ENCODE measurements at places on chromosomes 2 and 18.

GRCh38 chr2:60554646-60555065, 1.2 kb upstream of the BCL11A start:
- no peak for DNase-seq

DNA sequence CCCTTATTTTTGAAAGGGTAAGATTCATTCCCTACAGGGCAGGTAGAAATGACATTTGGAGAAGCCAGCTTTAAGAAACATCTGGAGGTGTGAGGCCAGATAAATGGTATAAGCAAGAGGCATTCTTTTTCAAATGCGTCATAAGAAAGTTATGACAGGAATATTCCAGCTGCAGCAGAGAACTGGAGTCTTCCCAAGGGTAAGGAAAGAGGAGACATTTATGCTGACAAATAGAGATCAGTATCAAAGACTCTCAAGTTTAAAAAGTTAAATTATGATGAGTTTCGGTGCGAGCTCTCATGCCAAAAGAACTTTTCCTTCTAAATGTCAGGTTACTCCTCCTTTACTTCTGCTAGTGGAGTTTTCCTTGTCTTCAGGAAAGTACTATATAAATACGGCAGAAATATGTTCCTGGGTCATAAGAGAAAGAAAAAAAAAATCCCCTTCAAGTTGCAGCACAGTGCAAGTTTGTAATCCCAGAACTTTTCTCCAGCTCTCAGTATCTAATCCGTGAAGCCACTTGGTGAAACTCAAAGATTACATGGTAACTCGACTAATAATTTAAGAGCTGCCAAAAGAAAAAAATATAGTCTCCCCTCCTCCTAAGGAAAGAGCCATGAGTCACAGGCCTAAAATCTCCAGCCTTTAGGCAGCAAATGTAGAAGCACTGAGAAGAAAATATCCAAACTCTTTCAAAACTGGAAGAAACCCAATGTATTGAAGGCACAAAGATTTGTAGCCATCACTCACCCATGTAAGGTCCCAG, 428.1 kb downstream of the MEIS1 start:
- no peak for DNase-seq

DNA sequence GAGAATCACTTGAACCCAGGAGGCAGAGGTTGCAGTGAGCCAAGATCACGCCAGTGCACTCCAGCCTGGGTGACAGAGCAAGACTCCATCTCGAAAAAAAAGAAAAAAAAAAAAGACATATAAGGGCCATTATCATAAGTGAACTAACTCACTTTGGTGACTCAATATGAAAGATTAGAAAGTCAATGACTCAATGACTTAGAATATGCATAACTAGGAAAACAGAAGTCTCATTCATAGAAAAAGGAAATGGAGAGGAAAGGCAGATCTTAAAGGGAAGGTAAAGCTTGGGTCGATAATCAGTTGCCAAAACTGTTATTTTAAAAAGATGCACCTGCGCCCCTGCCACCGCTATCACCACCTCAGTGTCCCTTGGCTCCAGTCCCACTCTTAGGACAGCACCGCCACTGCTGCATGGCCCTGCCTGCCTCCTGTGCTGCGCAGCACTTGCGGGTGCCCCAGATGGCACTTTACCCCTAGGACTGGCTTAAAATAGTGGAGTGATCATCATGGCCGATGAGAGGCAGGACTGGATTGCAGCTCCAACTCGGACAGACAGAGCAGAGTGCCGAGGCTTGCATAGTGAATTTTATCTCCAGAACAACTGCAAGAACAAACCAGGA, 54.7 kb downstream of the INO80D start:
- no peak for DNase-seq

- peak; percentile 24 for DNase-seq
These were observed 2.4 kb upstream of the LDLRAD4 start for GRCh38 chr18:13216092-13216582.

GRCh38 chr2:172181840-172182239, 79.1 kb upstream of the DLX2 start:
- no peak for DNase-seq

DNA sequence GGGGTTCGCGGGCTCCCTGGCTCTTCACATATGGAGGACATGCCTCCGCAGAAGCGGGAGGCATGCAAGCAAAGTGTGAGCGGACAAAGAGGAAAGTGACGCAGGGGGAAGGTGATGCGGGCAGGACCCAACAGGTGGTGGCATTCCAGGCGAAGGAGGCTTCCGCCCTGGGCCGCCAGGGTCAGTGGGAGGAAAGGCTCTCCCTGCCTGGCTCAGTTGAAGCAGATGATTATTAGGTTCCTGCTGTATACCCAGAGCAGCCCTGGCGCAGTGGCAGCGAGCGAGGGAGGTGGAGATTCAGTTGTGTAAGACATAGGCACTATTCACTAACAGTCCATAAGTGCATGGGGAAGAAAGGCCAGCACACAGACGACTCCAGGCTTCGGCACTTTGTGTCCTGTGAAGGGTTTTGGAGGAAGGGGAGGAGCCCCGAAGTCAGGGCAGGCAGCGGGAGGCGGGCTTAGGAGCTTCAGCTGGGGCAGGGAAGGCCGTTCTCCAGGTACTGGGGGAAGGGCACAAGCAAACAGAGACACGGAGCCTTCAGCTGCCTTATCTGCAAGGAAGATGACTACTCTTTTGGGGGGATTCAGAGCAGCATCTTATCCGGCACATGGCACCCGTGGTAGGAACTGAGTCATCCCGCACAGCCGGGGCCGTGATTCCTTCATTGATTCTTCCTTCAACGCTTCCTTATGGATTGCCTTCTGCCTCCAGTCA, 89.8 kb downstream of the TGOLN2 start:
- no peak for DNase-seq

DNA sequence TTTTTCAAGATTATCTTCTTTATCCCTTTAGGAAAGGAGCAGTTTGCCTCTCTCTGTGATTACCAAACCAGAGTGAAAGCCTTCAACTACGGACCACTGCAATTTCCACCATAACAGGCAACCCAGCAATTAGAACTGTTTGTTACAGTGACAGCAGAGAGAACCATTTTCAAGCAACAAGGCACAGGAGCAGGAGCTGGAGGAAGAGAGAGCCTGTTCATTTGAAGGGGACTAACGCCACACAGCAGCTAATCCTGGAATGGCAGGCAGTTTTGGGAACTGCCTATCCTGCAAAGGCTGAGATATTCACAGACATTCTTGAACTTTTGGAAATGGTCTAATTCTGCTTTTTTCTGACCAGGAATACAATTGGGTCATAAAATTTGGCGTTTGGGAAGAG, 1541.9 kb upstream of the PIK3C3 start:
- no peak for DNase-seq

- DNase-seq: no peak
These were observed 128.5 kb upstream of the RAB12 start for GRCh38 chr18:8480506-8481328.

GRCh38 chr2:86039178-86039962, 66.3 kb downstream of the POLR1A start:
- DNase-seq: no peak

DNA sequence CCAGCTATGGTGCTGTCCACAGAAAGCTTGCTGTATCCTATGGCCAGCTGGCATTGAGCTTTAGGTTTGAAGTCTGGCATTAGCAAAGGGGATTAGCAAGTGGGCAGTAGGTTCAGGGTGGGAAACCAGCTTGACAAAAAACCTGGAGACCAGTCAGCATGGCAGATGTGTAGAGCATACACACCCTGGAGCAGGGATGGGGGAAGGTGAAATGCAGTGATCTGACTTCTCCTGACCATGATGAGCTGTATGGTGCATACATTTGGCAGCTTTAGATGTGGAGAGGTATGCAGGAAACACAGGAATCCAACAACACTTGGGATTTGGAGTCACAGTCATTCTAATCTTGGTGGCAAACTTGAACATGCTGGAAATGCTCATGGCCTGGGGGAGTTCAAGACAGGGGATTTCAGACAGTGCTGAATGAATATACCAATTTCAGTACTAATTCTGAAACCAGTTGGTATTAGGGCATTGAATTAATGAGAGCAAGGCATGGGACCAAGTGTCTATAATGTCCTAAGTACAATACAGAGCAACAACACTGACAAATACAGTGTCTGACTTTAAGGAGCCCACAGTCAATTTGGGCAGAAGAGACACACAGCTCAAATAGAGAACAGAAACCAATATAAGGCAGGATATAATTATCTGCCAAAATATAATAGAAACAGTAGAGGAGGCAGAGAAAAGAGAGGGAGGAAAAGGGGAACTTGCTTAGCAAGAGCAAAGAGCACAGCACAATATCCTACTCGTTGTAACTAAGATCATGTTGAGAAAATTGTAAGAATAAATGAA, 11.8 kb downstream of the ARHGAP15 start:
- no peak for DNase-seq

DNA sequence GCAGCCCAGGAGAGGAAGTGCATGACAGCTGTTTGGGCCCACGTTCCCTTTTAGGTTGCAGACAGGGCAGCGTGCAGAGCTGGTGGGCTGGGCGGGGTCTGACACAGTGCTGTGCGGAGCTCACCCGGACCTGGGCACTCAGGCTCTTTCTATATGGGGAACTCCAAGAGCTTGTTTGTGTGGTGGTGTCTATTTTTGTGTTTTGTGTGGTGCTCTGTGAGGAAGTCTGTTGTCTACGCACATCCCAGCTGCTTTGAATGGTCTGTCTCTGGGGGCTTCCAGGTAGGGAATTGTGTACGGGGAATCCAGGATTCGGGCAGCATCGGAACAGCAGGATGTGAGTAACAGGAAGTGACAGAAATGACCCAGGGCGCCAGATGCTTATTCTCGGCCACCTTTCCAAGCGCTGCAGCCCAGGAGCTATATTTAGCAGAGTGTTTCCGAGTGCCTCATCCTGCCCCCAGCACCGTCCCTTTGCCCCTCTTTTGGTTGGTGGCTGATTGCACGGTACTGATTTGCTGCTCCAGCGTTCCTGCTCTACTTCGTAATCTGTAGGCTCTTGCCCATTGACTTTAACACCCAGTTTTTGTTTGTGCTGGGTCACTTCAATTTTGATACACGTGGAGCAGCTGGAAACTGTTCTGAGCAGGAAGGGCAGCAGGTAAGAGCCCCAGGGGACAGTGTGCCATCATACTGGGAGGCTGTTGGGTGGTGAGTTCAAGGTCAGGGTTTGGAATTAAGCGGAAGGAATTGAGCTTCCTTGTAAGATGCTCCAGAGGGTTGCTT, 64.7 kb downstream of the DGKD start:
- peak; percentile 28 for DNase-seq

DNA sequence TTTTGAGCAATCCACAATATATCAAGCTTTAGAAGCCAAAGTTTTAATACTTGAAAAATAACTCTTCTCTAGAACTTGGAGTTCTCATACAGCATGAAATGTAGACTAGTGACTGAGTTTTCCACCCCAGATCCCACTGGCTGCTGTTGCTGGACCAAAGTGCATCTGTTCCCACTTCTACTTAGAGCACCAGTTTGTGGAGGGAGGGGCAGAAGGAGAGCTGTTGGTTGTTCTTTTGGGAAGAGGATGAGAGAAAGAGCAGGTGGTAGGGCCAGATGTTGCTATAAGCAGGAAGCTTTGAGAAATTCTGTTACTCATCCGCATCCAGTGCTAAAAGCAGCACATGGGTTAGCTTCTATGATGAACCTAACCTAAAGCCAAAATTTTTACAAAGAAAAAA, 59.0 kb downstream of the MBD2 start:
- no peak for DNase-seq

DNA sequence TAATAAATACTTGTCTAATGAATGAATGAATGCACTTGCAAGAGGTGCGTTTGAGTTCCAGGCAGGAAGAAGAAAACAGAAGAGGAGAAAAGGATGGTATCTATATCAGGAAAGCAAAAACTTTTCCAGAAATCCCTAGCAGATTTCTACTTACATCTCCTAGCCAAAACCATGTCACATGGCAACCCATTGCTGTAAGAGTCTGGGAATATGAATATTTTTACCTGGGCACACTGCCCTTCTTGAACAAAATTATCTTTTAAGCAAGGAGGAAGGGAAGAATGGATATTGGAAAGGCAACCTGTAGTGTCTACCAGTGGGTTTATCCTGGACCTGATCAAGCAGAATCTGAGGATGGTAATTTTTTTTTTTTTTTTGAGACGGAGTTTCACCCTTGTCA, 44.2 kb upstream of the ASXL2 start:
- DNase-seq: no peak
